T-helper 2 cell (primary cell): ENCODE measurements at places on chromosomes 7 and 10.

DNA sequence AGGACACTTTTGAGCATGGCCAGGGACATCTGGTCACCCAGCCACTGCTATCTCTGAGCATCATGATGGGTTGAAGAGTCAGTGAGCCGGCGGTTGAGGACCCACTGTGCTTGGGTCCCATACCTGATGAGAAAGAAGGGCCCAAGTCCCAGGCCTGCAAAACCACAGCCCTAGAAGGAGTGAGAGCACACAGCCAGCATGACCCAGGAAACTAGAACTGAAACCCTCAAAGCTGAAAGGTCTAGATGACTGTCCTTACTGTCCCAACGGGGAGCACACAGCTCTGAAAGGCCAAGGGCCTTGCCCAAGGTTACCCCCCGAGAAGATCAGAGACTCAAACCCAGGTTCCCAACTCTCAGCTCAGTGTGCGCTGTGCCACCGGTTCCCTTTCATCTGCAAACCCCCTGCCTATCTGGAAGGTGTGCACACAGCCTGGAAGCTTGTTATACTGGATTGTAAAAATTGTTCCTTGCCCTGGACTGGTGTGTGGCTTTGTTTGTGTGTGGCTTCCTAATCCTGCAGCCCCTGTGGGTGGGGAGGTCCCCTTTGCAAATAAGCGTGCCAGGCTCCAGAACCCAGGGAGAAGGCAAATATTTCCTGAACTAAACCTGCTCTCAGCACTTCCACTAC lies 22.6 kb upstream of the PSAP start:
- DNase-seq: no peak

DNA sequence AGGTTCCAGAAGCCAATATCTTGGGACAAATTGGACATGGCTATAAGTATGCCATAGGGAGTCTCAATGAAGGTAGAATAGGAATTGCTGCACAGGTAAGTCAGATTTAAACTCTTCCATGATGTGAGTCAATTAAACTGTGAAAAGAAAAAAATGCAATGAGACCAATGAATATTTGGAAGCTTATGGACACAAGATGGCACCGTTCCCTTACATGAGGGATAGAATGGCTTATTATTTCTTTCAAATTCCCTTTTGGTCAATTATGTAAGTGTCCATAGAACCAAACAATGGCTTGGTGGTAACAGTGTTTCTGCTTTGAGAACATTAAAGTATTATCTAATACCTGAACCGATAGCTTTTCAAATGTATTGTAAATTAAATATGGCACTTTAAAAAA lies 35.6 kb downstream of the ACADSB start:
- DNase-seq: no peak

- DNase-seq: no peak
Observed at GRCh38 chr7:94088560-94088959, 84.4 kb upstream of the BET1 start.

GRCh38 chr10:96358851-96359540 lies at the start of gene OPALIN:
Gene OPALIN (minus strand): TSS chr10:96359002. CDS start chr10:96358896, 106 bp downstream.
- no peak for DNase-seq

- DNase-seq: no peak
Observed at GRCh38 chr10:79111427-79111826, 42.7 kb downstream of the ZMIZ1 start.

DNA sequence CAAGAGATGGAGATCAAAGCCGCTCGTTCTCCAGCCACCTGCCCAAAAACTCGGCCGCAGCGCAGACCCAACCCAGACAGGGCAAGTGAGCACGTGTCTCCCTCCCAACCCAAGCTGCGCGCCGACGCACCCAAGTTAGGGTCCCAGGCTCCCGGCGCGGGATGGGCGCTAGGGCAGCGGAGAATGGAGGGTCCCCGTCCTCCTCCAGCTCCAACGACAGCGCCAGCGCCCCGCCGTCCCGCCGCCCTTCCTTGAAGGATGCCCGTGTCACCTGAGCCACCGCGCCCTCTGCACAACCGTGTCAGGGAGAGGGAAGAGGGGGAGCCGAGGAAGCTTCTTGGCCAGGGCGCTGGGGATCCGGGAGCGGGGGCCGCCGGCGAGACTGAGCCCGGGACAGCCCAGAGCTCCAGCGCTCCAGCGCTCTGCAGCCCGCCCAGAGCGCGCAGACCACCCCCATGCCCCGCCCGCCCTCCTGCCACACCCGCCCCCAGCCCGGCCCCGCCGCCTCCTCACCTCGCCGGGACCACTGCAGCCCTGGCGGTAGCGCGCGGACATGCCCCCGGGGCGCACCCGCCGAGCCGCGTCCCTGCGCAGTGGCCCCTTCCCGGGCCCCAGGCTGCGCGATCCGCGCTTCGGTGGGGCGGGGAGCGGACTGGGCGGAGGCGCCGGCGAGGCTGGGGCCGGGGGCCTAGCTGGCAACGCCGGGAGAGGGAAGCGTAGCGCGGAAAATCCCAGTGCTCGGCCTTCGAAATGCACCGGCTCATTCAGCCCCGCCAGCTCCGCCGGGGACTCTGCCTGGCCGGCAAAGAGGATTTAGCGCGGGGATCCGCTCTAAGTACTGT lies at the start of gene SLC16A12:
Gene SLC16A12, minus strand, starts transcription at position 424 of the 842 bp plus-strand sequence. CDS start 73,016 bp downstream, outside the sequence.
- DNase-seq: no peak

DNA sequence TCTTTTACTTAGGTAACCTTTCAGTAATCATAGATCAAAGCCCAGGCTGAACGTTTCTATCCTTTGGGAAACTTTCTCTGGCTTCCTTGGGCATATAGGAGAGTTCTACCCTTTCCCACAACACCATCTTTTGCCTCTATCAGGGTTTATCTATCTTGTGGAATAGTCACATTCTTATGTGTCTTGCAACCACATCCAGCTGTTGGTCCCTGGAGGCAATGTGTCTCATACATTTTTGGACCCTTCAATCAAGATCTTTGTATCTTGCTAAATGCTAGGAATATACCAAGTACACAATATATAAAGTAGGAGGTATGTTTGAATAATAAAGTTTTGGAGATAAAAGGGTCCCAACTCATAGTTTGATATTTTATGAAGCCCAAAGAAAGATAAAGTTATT lies 121.7 kb downstream of the RNLS start:
- DNase-seq: no peak

- no peak for DNase-seq
Observed at GRCh38 chr7:1700086-1700485, 30.0 kb downstream of the ELFN1 start.

- DNase-seq: no peak
Observed at GRCh38 chr10:28631896-28632583, 45.3 kb upstream of the BAMBI start.

DNA sequence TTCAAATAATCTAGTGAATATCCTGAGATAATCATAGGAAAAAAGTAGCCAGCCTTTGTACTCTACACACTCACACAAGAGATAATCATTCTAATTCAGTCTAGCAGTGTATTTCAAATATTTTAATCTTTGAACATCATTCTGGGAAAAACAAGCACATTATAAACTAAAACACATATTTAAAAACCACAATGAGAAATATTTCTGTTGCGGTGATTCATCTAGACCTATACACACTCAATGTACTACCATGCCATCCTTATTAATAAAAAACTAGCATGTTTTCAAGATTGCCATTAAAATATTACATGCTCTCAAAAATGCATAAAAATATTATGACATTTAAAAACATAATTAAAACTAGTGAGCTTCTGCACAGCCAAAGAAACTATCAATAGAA lies 11.8 kb downstream of the COG5 start:
- no peak for DNase-seq

GRCh38 chr7:50272808-50273207 lies 31.7 kb upstream of the IKZF1 start:
- DNase-seq: no peak

DNA sequence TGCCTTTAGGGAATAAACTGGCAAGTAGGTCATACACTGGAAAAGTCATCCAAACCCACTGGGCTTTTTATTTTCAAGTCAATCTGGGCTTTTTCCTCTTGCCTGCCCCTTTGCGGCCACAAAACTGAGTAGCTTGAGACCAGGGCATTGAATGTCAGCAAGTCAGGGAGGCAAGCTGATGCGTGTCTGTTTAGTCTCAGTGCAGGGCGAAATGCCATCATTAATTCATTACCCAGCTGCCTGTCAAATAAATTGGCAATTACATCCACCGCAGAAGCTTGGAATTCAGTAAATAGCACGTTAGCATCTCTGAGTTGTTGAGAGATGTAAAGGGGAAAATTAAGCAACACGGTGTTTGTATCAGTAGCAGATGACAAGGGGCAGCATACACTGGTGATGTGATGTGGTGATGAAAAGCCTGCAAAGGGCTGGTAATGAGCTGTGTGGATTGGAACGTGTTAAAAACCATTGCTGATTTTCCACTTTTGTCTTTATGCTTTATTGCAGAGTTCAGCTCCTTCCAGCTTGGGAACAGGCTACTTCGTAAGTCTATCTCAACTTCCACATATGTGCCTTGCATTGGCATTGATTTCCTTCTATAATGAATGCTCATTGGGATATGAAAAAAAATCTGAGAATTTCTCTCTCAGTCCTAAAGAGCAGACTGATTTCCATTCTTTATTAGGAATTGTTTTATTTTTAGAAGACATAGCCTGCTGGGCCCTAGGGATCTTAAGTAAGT lies 535.9 kb downstream of the AUTS2 start:
- DNase-seq: no peak

DNA sequence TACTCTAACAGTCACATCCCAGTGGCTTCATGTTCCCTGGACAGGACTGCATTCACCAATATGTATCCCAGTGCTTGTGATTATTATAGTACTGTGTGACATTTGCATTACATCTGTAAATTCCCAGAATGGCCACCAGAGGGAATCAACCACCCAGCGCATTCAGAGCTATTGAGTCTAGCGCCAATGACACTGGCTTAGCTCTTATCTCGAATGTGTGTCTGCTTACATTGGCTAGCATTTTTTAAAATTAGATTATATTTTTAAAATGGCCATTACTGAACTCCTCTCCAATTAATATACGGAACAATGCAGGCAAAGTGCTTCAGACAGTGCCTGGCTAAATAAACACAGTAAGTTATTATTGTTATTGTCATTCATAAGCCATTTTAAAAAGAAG lies 36.3 kb downstream of the TRIL start:
- DNase-seq: no peak

DNA sequence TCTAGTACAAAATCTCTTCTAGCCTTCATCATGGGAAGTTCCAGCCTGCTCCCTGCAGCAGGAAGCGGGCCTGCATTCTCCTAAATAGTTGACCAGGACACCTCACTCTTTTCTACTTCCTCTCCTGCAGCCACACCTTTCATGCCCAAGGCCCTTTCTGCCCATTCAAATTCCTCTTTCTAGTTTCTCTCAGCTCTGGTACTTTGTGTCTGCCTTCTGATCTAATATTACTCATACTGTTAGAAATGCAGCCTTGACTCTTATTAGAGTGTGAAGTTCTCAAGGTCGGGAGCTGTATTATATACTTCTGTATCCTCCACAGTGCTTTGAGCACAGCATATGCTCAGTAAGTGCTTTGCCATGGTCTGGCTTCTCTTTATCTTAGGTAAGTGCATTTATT lies 103.1 kb downstream of the PRKCQ start:
- no peak for DNase-seq

- DNase-seq: no peak
Observed at GRCh38 chr10:49619613-49620012, 5.8 kb downstream of the CHAT start.

DNA sequence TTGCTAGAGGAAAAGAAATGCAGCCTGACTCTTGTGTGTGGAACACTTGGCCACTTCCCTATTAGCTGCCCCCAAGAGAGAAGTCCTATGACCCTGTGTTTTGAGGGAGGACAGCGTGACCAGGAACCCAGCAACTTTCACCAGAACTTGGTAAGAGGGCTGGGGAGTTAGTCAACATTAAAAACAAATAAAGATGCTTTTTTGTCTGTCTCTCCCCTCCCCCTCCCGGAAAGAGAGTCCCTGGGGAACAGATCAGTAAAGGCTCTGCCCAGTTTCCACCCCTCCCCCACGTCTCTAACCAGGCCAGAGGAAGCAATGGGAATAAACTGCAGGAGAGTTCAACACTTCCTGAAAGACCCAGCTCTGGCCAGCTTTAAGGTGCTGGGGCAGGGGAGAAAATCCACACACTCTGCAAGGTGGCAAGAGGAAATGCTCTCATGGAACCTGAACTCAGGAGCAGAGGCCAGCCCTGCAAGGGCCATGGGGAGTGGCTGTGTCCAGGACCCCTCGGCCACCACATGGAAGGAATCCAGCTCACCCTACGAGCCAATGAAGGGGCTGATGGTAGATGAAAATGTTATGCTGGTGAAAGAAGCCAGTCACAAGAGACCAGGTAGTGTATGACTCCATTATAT lies 21.5 kb downstream of the SH3PXD2A start:
- DNase-seq: no peak

DNA sequence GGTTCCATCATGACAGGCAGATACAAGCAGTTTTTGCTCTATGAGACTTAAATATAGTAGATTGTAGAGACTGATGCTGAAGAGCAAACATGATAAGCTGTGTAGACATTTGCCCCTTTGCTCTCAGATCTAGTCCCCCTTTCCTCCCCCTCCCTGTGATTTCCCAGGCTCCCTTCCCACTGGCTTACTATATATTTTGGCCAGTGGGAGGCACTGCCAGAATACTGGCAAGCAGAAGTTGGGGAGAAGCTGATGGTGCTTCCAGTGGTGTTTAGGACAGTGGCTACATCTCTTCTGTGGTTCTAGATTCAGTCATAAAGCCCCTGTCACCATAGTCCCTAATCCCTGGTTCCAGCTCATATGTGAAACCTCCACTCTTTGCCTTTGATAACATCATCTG lies 156.1 kb upstream of the STEAP4 start:
- no peak for DNase-seq

DNA sequence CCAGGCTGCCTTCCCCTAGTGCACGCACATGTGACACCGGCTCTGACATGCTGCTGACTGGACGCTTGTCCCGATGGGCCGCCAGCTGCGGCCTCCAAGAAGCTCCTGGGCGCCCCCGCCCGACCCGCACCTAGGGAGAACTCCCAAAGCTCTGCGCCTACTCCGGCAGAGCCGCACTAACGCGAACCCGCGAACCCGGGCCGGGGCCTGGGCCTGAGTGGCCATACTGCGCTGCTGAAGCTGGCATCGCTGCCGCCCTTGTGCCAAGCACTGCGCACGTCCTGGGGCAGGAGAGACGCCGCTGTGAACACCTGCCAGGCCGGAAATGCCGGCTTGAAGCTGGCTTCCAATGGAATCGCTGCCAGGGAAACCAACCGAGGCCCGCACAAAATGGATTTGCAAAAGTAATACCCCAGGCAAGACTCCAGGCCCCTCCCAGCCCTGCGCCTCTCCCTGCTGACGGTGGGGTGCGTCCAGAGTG lies 85.1 kb downstream of the WASHC2A start:
- DNase-seq: no peak

- no peak for DNase-seq
Observed at GRCh38 chr10:102814873-102815661, 22.1 kb downstream of the CYP17A1 start.

DNA sequence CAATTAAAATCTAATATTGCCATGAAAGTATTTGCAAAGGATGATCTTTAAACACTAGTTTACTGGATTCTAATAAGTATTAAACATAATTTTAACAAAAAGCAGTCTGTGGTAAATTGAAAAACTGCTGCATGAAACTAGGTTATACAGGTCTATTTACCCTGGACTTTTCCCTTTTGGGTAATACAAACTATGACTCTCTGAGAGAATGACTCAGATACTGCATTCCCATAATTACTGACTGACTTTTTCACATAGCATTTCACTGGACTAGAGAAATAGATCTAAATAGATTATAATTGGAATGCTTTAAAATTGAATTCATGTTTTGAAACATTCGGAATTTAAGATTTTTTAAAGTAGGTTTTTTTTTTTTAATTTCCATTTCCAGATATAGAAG lies 395.7 kb downstream of the THSD7A start:
- DNase-seq: no peak
